NCI-H446 (cell line): ENCODE measurements at places on chromosomes 2 and 18.
A peak's percentile ranks its signal among the peaks of the same experiment; 100 is the strongest.

DNA sequence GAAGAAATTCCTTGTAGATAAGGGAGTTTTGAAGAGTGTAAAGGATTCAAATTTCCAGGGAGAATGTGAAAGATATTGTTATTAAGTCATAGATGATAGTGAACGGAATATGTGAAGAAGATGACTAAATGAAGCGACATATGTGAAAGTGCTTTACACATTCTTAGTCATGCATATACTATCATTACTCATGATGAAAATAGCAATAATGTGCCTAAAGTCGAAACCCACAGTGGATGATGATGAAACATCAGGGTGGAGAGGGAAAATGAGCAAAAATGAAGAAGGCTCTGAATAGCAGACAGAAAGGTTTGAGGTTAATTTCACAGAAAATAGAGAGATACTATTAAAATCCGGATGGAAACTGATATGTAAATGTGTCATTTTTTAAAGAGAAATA lies 1237.1 kb downstream of the LRP1B start:
- no peak for DNase-seq

GRCh38 chr2:25310965-25311864 lies 30.5 kb downstream of the DNMT3A start:
- peak; percentile 81 for DNase-seq

GRCh38 chr2:201642579-201643215 lies 606 bp downstream of the TMEM237 start:
- peak; percentile 86 for DNase-seq

- DNase-seq: no peak
Observed at GRCh38 chr2:134170294-134170693, 83.6 kb upstream of the MGAT5 start.

DNA sequence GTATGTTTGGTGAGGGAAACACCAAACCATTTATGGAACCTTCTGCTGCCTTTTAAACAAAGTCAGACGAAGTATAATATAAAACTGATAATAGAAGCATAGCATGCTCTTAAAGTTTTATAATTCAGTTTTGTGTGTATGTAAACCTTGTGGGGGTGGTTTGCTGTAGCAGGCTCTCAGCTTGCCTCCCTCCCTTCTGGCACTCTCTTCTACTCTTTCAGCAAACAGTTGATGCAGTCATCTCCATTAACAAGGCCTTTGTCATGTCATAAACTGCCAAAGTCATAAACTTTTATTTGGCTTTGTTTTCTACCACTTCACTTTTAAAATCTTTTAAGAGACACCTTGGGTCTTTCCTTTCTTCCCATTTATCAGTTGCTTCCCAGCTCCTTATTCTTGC lies 448.2 kb upstream of the SETBP1 start:
- DNase-seq: no peak

DNA sequence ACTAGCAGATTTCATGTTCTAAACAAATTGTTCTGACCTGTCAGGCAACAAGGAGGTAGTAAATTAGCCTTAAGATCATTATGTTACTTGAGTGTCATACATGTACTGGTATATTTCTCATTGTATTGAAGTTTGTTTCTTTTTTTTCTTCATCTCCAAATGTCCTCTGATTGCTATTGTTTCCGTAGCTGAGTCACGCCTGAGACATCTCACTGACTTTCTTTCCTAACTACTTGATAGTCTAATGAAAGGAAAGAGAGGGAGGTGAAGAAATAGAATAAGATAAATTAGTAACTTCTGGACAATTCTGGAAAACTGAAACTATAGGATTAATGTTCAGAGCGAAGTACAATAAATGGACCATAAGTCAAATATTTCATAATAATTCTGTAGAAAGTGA lies 1049.9 kb downstream of the TSN start:
- DNase-seq: no peak

GRCh38 chr2:149068225-149068995 lies 29.9 kb downstream of the LYPD6B start:
- DNase-seq: no peak

DNA sequence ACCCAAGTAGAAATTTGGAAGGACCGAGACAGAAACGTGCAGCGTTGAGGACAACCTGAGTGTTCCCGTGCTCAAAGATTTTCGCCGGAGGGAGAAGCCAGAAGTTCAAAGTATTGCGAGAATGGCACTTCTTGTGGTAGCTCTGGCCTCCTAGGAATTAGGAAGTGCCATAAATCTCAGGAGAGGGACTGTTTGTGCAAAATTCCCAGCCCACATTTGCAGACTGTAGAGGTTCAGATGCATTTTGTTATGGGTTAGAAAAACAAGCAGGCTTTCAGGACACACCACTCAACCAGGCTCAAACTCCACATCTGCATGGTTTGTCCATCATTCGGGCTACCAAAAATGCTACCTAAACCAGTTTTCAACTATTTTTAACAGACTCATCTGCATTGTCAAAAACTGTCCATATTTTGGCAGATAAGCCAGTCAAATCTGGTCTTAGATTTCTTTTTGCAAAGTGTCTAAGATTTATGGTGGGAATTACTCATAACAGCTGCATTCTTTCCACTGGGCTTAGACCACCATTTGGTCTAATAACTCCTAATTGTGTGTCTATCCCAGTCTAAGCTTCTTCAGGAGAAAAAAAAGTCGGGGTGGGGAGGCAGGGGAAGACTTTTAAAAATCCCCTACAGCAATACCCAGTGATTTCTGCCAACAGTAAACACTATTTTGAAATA lies 422.9 kb downstream of the ARHGAP15 start:
- no peak for DNase-seq

DNA sequence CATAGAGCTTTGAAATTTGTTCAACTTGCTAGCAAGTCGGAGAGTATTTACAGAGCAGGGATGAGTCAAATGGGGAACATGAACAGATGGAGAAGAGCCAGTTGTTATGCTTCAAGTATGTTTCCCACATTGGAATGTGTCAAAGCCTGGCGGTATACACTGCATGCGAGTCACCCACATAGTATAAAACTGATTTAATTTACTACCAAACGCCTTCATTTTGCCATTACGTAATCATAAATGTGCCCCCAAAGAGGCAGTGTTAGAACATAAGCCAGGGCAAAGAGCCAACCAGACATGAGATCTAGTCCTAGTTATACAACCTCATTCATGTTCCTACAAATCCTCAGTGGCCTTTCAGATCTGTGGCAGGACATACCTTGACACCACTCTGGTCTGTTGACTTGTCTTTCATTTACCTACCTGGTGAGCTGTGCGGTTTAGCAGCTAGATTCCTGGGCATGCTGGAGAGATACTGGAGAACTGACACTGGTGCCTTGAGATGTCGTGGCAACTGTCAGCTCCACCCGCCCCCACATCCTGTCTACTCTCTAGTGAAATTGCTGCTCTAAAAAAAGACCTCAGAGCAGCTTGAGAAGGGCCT lies 21.7 kb upstream of the NRP2 start:
- peak; percentile 25 for DNase-seq

GRCh38 chr2:46117379-46117778 lies 179.8 kb upstream of the EPAS1 start:
- no peak for DNase-seq

GRCh38 chr2:178666458-178666857 lies 140.8 kb downstream of the TTN start:
- DNase-seq: no peak

DNA sequence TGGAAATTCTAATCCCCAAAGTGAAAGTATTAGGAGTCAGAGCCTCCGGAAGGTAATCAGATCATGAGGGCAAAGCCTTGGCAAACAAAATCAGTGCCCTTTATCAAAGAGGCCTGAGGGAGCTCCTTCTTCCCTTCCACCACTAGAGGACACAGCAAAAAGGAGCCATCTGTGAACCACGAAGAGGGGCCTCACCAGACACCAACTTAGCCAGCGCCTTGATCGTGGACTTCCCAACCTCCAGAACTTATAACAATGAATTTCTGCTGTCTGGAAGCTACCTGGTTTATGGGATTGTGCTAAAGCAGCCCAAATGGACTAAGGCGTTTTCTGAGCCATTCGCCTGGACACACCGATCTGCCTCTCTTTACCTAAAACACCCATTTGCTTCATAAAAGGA lies 133.1 kb downstream of the EIPR1 start:
- no peak for DNase-seq

- DNase-seq: peak; percentile 33
Observed at GRCh38 chr2:118202707-118203303, 114.5 kb downstream of the INSIG2 start.

DNA sequence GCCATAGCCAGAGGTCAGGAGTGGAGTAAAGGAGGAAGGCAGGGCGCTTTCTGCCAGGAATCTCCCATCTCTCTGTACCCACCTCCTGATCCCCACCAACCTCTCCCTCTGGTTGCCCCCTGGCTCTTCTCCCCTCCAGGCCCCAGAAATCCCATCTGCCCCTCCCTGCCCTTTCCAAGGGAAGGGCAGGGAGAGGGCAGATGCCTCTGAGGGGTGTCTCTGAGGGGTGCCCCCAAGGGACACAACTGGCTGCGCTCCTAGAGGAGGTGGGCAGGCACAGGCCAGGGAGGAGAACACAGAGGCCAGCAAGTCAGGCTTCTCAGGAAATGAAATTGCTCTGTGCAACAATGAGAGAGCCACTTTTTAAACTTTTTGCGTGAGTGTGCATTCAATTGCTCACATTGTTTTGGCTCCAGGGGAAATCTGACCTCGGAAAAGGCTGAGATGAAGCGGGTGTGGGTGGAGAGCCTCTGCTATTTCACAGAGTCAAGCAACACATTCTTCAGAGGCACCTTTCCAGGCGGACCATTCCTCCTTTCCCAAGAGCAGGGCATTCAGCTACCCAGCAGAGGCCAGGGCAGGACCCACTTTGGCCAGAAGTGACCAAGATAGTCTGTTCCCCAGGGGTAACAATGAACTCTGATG lies 125.5 kb downstream of the SMAD7 start:
- no peak for DNase-seq

DNA sequence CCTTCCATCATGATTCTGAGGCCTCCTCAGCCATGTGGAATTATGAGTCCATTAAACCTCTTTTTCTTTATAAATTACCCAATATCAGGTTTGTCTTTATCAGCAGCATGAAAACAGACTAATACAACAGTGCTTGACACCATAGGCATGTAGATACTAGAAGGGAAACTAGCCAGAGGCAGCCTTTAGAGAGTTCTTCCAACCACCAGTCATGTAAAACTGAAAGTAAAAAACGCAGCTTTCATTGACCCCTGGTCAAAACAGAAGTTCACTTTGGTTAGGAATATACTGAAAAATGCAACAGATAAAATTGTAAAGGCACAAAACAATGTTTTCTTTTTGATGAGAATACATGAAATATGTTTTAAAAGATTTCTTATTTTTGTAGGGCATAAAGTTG lies 122.8 kb upstream of the L3MBTL4 start:
- DNase-seq: no peak

DNA sequence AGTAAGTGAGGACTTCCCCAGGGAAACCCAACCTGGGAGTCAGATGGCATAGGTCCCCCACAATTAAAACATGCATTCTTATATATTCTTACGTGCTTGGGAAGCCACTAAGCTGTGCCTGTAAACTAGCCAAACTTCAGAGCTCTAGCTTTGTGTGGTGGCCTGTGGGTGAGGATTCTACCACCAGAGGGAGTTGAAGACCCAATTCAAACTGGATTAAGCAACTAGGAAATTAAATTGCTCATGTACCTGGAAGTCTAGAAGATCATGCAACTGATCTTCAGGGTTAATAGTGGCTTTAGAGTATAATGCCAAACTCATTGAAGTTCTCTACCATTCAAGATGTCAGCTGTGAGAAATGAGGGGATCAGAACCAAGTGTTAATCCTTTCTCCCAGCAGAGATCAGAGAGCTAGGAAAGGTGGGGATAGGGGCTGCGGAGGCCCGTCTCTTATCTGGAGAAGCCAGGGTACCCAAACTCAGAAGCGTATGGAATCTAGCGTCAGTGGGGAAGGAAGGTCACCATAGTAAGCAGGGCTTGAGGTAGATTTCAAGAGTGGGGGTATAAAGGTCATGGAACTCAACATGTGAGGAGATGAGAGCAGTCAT lies 53.2 kb upstream of the CCDC85A start:
- peak; percentile 53 for DNase-seq

DNA sequence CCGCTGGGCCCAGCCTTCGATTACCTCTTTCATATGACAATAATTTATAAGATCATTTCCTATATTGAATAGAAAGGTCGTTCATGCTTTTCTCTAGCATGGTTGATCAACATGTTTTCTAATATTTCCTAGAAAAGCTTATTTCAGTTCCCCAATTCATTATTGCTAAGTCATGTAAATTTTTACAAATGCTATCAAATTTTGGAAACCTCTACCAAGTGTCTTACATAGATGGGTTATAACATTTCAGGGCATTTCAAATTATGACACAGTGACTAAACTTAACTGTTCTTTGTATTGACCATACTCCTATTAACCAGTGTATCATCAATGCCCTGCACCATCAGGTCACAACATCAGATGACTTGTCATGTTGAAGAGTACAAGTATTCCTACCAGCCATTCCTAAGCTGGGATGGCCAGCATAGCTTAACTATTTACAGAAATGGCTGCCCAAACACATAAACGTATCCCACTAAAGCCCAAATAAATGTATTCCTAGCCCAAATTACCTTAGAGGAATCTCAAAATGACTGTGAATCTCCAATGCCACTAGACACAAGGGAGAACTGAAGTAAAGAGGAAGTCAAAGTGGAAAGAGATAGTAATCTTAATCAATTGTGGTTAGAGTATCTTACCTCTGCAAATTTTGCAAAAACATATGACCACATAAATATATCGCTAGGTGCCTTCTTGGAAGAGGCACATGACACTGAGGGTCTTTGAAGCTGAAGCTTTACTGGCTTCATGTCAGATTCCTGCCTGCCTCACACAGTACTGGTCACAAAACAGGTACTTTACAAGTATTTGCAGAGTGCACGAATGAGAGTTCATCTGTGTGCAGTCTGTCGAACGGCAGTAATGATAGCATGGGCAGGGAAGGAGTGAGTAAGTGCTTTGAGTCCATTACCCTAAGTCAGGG lies 87.3 kb upstream of the TLK1 start:
- no peak for DNase-seq
